ENCODE measurements at places on chromosomes 12 and 14.

- no peak for DNase-seq
Measured at GRCh38 chr12:115636546-115636945, 640.9 kb downstream of the MED13L start.

- no peak for DNase-seq
Measured at GRCh38 chr12:70317781-70318180, 48.3 kb upstream of the KCNMB4 start.

- DNase-seq = no peak
Measured at GRCh38 chr12:40733871-40734270, 41.6 kb downstream of the CNTN1 start.

DNA sequence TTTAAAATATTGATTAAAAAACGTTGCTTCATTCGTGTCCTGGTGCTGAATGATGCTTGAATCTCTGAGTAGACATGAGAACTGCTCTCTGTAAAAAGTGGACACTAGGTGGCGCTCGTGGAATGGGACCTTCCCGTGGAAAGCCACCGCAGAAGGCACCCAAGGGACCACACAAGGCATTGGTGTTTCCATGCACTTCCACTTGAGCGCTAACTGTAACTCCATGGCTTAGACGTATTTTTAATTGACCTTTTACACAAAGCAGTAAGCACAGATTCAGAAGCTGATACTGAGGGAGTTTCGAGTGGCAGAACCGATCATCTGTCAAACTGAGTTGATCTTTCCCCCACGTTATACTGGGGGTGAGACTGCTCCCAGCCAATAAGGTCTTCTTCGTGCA, 135.3 kb downstream of the PRKCH start:
- DNase-seq = peak; percentile 51

GRCh38 chr12:22318108-22318737, 16.3 kb downstream of the ST8SIA1 start:
- DNase-seq = no peak

- no peak for DNase-seq
Measured at GRCh38 chr14:60220917-60221316, 28.1 kb upstream of the PPM1A start.

DNA sequence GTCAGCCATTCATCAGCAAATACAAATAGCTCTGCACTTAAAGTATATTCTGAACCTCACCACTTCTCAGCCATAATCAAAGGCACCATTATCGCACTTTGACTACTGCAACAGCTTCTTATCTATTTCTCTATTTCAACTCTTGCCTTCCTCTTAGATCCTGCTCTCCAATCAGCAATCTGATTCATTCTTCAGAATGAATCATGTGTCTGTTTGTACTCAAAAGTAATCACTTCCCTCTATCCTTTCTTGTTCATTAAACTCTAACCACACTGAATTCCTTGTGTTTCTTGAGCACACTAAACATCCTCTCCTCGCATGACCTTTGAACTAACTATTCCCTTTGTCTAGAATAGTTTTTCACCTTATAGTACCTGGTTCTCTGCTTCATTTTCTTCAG, 12.8 kb upstream of the OR4E1 start:
- DNase-seq = no peak

DNA sequence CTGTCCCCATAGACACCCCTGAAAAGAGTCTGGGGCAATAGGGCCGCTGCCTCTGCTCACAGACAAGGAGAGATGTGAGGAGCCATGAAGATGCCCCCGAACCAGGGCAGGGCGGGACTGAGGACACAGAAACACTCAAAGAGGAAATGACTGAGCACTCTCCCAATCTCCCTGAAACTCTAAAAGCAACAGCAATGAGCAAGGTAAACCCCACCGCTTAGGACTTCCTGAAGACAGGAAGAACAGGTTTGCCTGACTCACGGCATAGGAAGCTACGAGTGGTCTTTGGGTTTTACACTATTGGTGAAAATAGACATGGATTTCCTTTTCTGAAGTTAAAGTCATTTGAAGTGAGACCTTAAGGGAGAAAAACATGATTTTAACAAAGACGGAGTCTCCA, 32.5 kb downstream of the STX2 start:
- no peak for DNase-seq

DNA sequence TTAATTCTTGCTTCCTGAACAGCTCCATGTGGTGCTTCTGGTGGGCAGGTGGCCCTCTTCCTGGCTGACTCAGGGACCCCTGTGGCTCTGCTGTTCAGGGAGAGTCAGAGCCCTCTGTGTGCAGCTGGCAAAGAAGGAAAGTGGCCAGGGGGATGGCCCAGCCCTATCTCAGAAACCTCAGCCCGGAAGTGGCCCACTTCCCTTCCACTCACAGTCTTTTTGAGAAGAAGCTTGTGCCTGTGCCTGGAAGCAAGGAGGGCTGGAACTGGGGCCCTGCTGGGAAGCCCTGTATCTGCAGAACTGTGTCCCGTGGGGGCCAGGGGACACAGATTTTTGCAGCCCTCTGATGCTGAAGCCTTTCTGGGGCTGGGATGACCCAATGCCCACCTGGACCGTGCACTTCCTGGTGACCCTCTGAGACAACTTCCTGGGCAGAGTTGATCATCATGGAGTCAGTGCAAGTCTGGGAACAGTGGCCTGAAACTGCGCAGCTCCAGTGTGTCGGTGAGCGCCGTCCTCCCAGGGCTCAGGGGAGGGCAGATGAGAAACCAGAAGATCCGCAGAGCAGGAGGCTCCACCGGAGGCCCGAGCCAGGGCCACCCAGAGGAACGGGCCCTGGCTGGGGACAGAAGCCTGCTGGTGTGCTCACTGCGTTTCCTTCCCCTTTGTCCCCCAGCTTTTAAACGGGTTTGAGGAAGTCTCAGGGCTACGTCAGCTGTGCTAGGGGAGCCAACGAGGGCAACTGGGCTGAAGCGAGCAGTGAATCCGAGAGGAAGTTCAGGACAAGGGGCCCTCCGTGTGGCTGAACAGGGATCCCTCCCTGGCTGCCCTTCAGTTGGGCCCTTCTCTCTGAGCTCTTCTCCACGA, 217.4 kb upstream of the RTL1 start:
- no peak for DNase-seq

DNA sequence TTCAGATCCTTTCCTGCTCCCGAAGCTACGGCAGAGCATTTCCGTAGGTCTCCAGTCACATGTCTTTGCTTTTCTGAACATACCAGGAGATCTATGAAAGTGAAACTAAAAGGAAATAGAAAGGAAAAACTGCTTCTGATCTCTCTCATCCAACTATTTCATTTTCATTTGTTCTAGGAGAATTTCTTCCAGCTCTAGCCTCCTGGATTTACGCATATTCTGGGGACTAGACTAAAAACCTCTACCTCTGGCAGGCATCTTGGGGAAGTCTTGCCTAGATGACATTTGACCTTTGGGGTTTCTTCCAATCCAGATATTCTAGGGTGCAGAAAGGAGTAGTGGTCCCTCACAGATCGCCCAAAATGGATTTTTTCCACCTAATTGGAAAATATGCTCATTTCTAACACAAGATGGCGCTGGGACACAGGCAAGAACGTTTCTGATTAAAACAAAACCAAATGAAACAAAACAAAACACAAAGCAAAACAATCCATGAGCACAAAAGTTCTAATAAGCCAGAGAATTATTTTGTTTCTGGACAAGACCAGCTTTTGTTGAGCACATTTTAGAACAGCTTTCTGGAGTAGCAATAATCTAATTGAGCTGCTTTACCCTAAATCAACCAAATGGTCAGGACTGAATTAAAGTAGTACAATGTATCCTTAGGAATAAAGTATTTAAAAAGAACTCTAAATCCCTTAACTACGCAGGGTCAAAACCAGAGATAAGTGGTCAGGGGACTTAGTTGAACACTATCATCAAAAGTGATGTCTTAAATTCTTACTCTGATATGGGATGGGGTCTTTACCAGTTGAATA, 12.3 kb upstream of the PARP11 start:
- DNase-seq = no peak

DNA sequence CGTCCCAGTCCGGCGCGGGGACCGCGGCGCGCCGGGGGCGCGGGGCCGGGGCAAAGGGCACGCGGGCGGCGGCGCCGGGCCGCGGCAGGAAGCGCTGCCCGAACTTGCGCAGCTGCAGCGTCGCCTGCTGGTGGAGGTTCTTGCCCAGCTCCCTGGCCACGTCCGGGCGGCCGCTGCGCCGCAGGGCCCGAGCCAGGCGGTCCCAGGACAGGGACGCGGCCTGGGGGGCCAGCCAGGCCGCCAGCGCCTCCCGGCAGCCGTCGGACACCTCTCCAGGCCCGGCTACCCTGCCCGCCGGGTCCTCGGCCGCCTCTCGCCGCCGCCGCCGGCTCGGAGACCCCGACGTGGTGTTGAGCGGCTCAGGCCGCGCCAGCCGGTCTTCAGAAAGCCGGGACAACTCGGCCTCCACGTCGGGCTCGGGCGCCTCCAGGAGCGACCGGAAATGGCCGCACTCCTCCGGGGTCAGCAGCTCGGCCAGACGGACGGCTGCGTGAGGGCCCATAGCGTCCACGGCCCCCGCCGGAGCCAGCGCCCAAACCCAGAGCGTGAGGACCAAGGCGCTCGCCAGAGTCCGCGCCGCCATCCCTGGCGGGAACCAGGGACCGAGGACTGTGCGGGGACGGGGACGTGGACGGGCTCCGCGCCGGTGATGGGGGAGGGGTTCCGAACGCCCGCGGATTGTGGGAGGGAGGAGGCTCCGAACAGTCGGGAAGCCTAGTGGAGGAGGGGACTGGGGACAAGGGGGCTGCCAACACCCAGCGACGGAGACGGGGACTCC, 34.0 kb downstream of the FIGNL2 start:
- DNase-seq = peak; percentile 55

DNA sequence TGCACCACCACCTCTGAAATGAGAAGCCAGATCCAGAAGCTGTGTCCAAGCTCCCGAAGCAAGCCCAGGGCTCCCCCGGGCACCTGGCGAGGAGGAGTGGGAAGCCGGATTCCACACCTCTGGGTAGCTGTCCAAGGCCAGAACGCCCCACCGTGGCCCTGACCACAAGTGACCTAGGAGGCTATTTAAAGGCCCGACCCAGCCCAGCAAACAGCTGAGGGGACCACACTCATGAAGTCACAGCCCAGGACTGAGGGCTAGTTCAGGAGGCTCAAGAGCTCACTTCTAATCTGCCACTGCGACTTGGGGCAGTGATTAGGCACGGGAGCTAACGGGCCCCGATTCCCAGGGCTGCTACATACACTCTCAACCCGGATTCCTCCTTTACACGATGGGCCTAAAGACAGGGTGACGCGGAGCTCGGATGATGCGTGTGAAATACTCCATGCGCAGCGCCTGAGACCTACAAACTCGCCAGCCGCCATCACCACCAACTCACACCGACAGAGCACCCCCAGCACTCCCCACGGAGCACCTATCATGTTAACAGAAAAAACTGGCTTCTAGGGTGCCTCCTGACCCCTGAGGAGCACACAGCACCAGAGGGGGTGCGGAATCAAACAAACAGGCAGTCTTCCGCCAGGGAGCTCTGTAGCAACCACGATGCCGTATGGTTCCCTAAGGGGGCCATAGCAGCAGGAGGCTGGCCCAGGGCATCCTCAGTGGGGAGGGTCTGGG, 84.0 kb upstream of the GPR68 start:
- DNase-seq = no peak

DNA sequence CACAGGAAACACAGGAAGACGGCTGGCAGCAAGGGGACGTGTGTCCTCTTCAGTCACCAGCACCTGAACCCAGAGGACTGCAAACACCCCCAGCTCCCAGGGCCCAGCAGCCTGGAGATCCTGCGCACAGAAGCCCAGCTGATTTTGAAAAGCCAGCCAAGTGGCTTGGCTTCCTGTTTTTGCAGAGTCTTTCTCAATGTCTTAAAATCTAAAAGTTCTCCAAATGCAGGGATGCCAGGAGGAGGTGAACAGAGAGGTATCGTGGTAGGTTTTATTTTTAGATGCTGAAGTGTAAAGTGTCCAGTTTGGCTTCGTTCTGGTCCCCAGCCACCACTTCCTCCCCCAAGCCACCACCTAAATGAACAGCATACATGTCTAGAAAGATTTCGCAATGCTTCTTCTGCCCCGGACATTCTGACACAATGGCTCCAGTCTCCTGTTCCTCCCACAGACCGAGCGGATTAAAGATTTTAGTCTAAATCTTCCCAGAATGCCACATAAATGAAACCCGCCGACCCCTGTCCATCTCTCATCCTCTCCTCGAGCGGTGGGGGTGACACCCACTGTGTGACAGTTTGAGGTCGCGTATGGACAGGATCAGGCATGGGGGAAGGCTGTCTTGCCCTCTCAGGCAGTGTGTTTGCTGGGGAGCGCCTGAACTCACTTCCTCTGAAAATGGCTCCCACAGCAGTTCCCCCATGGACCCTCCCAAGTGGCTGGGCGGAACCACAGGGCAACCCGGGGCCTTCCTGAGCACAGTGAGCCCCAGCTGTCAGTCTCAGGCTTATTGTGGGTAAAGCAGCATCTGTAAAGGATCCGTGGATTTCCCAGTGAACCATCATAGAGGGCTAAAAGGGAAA, 41.6 kb downstream of the ITPK1 start:
- DNase-seq = no peak

DNA sequence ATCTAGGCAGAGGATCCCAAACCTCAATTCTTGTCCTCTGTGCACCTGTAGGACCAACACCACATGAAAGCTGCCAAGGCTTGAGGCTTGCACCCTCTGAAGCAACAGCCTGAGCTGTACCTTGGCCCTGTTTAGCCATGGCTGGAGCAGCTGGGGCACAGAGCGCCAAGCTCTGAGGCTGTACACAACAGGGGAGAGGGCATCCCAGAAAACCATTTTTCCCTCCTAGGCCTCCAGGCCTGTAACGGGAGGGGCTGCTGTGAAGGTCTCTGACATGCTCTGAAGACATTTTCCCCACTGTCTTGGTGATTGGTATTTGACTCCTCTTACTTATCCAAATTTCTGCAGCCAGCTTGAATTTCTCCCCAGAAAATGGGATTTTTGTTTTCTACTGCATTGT, 22.4 kb upstream of the PTPRO start:
- no peak for DNase-seq

DNA sequence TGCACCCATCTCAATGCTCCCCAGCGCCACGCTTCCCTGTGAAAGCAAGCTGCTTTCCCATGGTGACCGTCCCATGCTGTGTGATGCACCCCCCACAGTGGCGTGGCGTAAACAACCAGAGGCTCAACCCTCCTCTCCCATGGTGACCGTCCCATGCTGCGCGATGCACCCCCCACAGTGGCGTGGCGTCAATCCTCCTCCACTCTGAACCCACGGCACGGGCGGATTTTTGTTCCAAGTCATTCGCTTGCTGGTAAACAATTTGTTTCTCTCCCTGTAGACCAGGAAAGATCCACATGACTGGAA, 8.9 kb downstream of the STX2 start:
- DNase-seq = no peak

DNA sequence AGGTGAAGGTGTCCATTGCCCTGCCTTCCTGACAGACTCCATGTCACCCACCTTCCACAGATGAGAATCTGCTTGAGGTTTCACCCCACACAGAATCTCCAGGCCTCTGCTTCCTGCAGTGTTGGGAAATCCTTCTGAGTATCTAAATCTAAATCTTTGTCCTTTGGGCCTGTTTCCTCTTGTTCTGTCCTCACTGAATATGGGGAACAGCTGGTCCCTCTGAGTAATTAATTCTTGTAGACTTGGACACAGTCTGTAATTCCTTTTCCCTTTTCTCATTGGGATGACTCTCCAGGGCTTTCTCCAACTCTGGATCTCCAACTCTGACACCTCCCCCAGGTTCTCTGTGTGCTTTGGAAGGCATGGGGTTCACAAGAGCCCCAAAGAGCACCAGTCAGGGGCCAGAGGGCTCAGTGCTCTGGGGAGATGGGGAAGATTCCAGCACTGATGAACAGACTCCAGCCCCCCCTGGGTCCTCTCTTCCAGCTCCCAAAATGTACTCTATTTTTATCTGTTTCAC, 2.3 kb upstream of the ACVRL1 start:
- no peak for DNase-seq

All from stimulated activated CD8-positive, alpha-beta memory T cell treated with anti-CD3 and anti-CD28 coated beads, Interleukin-12 subunit alpha, Interleukin-12 subunit beta, amount 100 ng/mL, for 4 hours (primary cell).